ENCODE measurements at places on chromosomes 1 and 21.

DNA sequence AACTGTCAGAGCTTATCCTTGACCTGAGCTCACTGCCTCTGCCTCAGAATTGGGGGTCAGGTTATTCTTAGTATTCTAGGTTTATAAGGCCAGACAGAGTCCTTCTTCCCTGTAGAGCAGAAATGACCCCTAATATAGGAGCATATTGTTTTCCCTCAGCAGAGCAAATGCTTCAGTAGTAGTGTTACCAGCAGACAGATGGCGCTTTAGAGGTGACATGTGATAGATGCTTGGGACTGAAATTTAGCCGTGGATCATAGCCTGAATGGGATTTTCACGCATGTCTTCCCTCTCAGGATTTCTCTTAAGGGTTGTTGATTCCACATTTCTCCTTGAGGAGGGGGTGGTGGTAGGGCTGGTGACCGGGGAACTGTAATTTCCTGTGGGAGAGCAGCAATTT, 24.5 kb downstream of the ADARB1 start:
- H3K4me1 ChIP-seq, result peaks cover 19% of the 10 kb centered on the region
- H3K4me3 ChIP-seq, result no peak overlapping the region
- H3K36me3 ChIP-seq, result peaks cover 1% of the 10 kb centered on the region
- no peak overlapping the region for H3K27ac ChIP-seq
- no peak for DNase-seq

- no peak overlapping the region for H3K27ac ChIP-seq
- H3K27me3 ChIP-seq, result peaks cover 4% of the 10 kb centered on the region
- no peaks in the 10 kb centered on the region for H3K36me3 ChIP-seq
- H3K4me3 ChIP-seq, result no peak overlapping the region
- peaks cover 5% of the 10 kb centered on the region for H3K4me1 ChIP-seq
These were observed 2.6 kb upstream of the TSPAN1 start for GRCh38 chr1:46172321-46172720.

DNA sequence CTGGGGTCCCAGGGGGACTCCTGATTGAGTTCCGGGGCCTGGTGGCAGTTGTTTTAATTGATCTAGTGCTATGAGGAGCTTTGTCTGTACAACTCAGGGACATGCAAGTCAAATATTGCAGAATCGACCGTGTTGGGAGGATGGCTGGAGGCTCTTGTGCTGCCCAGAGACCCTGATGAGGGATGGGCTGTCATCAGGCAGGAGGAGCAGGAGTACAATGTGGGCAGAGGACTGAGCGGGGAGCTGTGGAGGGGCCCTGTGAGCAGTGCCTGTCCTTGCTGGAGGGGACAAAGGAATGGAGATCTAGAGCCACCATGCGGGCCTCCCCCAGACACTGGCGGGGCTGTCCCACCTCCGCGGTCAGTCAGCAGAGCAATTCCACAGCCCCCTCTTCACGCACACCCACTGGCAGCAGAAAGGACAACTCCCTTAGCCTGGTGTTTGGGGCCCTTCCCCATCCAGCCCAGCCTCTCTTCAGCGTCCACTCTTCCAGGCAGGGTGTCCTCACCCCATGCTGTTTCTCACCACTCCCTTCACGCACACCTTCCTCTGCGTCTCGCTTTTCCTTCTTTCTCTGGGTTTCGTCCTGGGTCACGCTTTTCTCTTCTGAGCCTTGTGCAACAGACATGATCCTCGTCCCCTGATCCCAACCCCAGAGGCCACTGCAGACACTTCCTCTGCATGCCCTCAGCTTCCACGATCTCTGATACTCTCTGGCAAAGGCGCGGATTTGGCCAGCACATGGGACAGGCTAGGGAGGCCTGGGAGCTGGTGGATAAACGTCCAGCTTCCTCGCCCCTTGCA, 122.6 kb downstream of the GRIK3 start:
- no peaks in the 10 kb centered on the region for H3K36me3 ChIP-seq
- no peak for DNase-seq
- no peaks in the 10 kb centered on the region for H3K4me1 ChIP-seq
- H3K27me3 ChIP-seq, result peaks cover 3% of the 10 kb centered on the region

DNA sequence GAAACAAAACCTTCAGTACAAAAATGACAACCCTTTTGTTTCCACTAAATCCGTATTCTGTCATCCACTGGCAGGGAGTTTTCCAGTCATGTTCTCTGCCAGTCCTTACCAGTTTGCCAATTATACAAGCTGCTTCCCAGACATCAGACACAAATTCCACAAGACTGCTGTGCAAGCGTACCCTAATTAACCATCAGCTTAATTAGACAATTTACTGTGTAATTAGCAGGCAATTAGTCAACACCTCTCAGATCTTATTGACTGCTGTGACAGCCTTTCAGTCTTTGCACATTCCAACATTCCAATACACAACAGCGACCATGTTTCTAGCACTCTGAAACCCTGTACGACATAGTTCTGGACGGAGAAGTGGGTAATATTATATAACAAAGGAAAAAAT, 420.1 kb downstream of the DPYD start:
- H3K27me3 ChIP-seq, result no peaks in the 10 kb centered on the region
- H3K36me3 ChIP-seq, result peaks cover 4% of the 10 kb centered on the region
- H3K4me3 ChIP-seq, result no peak overlapping the region

Data from activated naive CD8-positive, alpha-beta T cell treated with anti-CD3 and anti-CD28 coated beads, Interleukin-2, amount 10 ng/mL, durations not matched to agents 7 days and 5 days (primary cell).